ENCODE measurements at places on chromosomes 16 and 17. TPM values are rescaled to one million over a fixed set of nuclear protein-coding genes. Genes with fewer than 3 reads are reported as not detected.
A peak's percentile ranks its signal among the peaks of the same experiment; 100 is the strongest.

- no peaks in the 10 kb centered on the region for H3K4me1 ChIP-seq
- H3K27me3 ChIP-seq = peaks cover 17% of the 10 kb centered on the region
- H3K36me3 ChIP-seq = no peaks in the 10 kb centered on the region
- no peak overlapping the region for H3K4me3 ChIP-seq
Measured at GRCh38 chr17:63967953-63968352, 4.8 kb downstream of the SCN4A start.

- H3K27me3 ChIP-seq = peaks cover 83% of the 10 kb centered on the region
- H3K4me1 ChIP-seq = no peaks in the 10 kb centered on the region
- peak overlapping the region; percentile 87 for H3K4me3 ChIP-seq
- DNase-seq = peak; percentile 79
- H3K36me3 ChIP-seq = no peaks in the 10 kb centered on the region
Measured at GRCh38 chr17:45782889-45783592, 1.1 kb upstream of the CRHR1 start.

OR3A2 gene
- not detected for total RNA-seq

- H3K4me1 ChIP-seq = peaks cover 24% of the 10 kb centered on the region
- no peak overlapping the region for H3K27ac ChIP-seq
- H3K36me3 ChIP-seq = peaks cover 7% of the 10 kb centered on the region
- H3K27me3 ChIP-seq = peaks cover 3% of the 10 kb centered on the region
Measured at GRCh38 chr17:32488604-32489180, 1.9 kb downstream of the CDK5R1 start.

- DNase-seq = no peak
- peak overlapping the region; percentile 18 for H3K27ac ChIP-seq
- no peak overlapping the region for H3K4me3 ChIP-seq
- H3K27me3 ChIP-seq = no peaks in the 10 kb centered on the region
Measured at GRCh38 chr17:57943645-57944044, 11.6 kb downstream of the CUEDC1 start.

GRCh38 chr16:19033761-19034160, 33.7 kb upstream of the COQ7 start:
- no peak for DNase-seq

ESRP2 gene
- total RNA-seq = 65.6 TPM

DNA sequence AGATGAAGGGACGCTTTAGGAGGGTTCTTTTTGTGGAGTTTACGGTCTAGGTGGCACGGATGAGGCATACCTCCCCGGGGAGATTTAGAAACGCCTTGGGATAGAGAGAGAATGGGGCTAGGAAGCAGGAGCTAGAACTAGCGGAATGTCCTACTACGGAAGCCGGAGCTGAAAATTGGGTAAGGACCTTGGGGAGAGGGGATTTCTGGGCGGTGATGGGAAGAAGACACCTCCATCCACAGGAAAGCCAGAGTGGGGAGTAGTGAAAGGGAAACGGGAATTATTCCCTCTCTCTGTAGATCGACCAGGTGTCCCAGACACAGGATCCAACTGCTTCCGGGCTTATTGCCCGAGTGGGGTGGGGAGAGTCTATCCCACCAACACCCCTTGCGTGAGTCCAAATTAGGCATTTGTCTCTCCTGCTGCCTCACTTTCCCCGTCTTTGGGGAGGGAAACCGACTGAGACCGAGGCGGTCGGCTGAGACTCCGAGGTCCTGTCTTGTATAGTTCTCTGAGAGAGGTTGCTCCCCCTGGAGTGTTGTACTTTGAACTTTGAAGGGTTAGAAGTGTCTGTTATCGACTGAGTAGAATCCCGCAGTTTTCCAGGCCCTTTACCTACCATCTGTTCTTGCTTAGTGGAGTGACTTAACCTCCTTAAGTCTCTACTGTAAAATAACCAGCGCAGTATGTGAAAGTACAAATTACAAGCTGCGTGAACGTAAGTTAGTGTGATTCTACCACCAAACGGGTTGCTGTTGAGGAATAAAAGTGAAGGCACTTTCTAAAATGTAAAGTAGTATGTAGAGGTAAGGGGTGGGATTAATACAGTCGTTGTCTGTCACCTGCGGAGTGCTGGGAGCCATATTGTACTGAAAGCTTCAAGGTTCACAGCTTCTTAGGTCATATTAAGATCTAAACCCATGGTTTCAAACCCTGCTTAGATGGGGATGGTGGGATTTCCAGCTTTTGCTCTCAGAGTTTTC, 1.0 kb downstream of the RSPRY1 start:
- H3K4me3 ChIP-seq = peak overlapping the region; percentile 99
- H3K4me1 ChIP-seq = peaks cover 33% of the 10 kb centered on the region
- H3K36me3 ChIP-seq = no peaks in the 10 kb centered on the region

- peak; percentile 75 for DNase-seq
- no peaks in the 10 kb centered on the region for H3K27me3 ChIP-seq
- H3K27ac ChIP-seq = peak overlapping the region; percentile 76
- peaks cover 37% of the 10 kb centered on the region for H3K4me1 ChIP-seq
- H3K36me3 ChIP-seq = peaks cover 13% of the 10 kb centered on the region
Measured at GRCh38 chr16:67029254-67030096, 526 bp downstream of the CBFB start.

OR3A3 gene
- not detected for total RNA-seq

GRCh38 chr17:37068266-37068665, 119.5 kb downstream of the AATF start:
- peaks cover 12% of the 10 kb centered on the region for H3K4me1 ChIP-seq
- no peak for DNase-seq
- H3K4me3 ChIP-seq = no peak overlapping the region
- H3K36me3 ChIP-seq = no peaks in the 10 kb centered on the region
- no peak overlapping the region for H3K27ac ChIP-seq

CD300A gene
- not detected for total RNA-seq

DNA sequence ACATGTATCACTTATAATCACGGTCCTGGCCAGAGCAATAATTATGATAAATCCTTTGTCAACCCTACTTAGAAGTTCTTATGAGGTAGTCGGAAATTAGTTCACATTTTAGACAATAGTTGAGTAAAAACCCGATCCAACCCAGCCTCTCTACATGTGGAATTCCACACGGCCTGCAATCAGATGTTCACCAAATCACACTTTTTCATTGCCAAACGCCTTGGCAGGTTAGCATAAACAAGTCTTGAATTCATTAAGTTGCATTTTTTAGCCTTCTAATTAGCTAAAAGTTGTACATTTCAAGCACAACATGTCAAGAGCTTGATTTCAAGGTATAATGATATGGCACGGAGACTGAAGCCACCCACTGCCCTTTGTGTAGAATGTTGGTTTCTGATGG, 65.3 kb downstream of the FOXL1 start:
- H3K36me3 ChIP-seq = no peaks in the 10 kb centered on the region
- no peak overlapping the region for H3K4me3 ChIP-seq
- peaks cover 21% of the 10 kb centered on the region for H3K27me3 ChIP-seq
- H3K4me1 ChIP-seq = peaks cover 9% of the 10 kb centered on the region

DNA sequence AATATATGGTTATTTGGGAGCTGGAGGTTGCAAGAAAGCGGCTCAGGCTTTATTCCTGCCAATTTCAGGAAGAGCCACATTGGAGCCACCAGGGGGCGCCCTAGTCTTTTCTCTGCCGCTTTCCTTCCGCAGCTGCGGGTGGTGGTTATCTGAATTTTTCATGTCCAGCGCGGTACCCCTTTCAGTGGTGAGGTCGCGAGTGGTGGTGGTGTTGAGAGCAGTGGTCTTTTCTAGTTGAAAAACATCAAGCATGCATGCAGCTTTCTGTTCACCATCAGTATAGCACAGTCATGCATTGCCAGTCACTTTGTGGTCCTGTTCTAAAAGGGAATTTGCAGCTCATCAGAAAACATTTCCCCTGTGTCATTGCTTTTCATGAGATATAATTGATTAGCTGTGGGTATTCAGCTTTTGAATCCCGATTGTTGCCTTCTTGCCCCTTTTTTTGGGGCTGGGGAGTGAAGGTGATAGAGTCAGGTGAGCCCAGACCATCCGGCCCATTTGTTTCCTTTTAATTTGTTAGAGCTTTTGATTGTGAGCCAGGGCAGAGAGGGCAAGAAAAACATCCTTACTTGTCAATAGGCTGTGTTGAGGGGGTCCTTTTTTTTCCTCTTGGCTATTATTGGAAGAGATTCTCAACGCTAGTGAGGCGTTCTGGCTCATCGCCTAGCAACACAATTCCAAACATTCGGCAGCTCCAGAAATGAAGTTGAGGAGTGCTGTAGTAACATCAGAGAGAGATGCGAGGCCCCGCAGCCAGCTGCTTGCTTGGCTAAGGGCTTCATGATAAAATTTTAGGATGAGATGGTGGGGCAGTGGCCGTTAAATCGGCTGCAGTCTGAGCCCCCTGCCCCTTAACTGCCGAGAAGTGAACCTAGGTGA, 119.0 kb downstream of the SNX29 start:
- peak overlapping the region; percentile 42 for H3K4me3 ChIP-seq
- no peak for DNase-seq
- H3K4me1 ChIP-seq = peaks cover 55% of the 10 kb centered on the region
- no peak overlapping the region for H3K27ac ChIP-seq
- peaks cover 3% of the 10 kb centered on the region for H3K36me3 ChIP-seq

ZNF276 gene
- 21.1 TPM for total RNA-seq

GRCh38 chr17:77388384-77389306, 247.9 kb downstream of the SEC14L1 start:
- DNase-seq = no peak
- H3K27ac ChIP-seq = peak overlapping the region; percentile 82
- peaks cover 70% of the 10 kb centered on the region for H3K4me1 ChIP-seq
- H3K4me3 ChIP-seq = peak overlapping the region; percentile 70
- peaks cover 3% of the 10 kb centered on the region for H3K36me3 ChIP-seq

DNA sequence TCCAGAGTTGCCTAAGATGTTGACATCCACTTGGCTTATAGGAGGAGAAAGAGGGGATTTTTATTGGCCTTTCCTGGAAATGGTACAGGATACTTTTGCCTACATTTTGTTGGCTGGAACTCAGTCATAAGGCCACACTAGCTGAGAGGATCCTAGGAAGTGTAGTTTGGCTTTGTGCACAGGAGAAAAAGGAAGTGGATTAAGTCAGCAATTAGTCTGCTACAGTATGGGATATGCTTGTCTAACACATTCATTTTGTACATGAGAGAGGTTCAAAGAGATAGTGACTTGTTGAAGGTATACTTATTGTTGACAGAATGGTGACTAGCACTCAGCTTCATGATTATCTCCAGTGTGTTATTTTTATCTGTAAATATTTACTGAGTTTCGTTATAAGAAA, 10.3 kb downstream of the UTP18 start:
- no peak for DNase-seq
- H3K4me1 ChIP-seq = no peaks in the 10 kb centered on the region
- no peaks in the 10 kb centered on the region for H3K27me3 ChIP-seq
- H3K27ac ChIP-seq = no peak overlapping the region
- H3K4me3 ChIP-seq = no peak overlapping the region

TEX19 gene
- total RNA-seq = 0.14 TPM

TANGO6 gene
- 13.0 TPM for total RNA-seq

MYO15A gene
- total RNA-seq = 1.8 TPM

DNA sequence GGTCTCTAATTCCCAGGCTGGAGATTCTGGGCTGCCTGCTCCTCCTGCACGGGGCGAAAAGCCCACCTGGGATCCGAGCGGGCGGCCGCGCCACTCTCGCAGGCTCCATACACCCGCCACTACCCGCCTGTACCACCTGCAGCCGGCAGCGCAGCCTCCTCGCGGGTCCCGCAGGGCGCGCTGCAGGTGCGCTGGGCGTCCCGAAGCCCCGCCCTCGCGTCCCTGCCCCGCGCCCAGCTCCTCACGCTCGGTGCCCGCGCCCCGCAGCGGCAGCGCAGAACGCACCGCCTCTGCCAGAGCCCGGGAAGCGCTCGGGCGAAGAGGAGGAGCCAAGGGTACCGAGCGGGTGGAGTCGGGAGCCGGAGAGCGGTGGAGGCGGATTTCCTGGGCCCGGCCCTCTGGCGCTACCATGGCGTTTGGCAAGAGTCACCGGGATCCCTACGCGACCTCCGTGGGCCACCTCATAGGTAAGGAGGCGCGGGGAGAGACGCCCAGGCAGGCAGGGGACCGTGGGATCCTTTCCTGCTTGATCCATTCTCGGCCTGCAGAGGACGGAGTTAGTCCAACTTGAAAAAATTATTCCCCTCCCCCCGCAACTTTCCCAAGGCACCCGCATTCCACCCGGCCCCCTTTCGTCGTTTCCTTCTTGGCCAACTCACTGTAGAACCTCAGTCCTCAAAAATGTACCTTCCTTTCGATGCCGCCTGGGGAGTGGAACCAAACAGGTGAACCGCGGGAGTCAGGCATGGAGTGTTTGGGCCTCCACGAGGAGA, at the start of gene TOM1L1:
TSS of gene TOM1L1 (plus strand) at position 396 of the 773 bp plus-strand sequence. CDS start at position 410, 14 bp downstream.
- peaks cover 15% of the 10 kb centered on the region for H3K27me3 ChIP-seq
- DNase-seq = peak; percentile 83
- H3K36me3 ChIP-seq = peaks cover 4% of the 10 kb centered on the region

- peaks cover 4% of the 10 kb centered on the region for H3K4me1 ChIP-seq
- no peak overlapping the region for H3K4me3 ChIP-seq
- H3K36me3 ChIP-seq = no peaks in the 10 kb centered on the region
- DNase-seq = no peak
- H3K27ac ChIP-seq = no peak overlapping the region
Measured at GRCh38 chr16:73697336-73697735, 599.3 kb upstream of the PSMD7 start.

GRCh38 chr16:11180489-11180888, 75.5 kb downstream of the SOCS1 start:
- peak overlapping the region; percentile 31 for H3K27ac ChIP-seq
- H3K4me1 ChIP-seq = peaks cover 16% of the 10 kb centered on the region
- H3K27me3 ChIP-seq = no peaks in the 10 kb centered on the region
- H3K36me3 ChIP-seq = peaks cover 9% of the 10 kb centered on the region

OR1F1 gene
- not detected for total RNA-seq

GRCh38 chr16:22014271-22014873, 6.5 kb downstream of the MOSMO start:
- H3K36me3 ChIP-seq = peaks cover 4% of the 10 kb centered on the region
- no peak overlapping the region for H3K4me3 ChIP-seq
- DNase-seq = no peak
- peaks cover 16% of the 10 kb centered on the region for H3K4me1 ChIP-seq

PSMC3IP gene
- 10.6 TPM for total RNA-seq

GRCh38 chr17:64707050-64707591, 45.0 kb upstream of the SMURF2 start:
- DNase-seq = no peak
- H3K4me1 ChIP-seq = peaks cover 4% of the 10 kb centered on the region
- no peak overlapping the region for H3K4me3 ChIP-seq
- peaks cover 4% of the 10 kb centered on the region for H3K27me3 ChIP-seq
- no peaks in the 10 kb centered on the region for H3K36me3 ChIP-seq
- no peak overlapping the region for H3K27ac ChIP-seq

- H3K36me3 ChIP-seq = no peaks in the 10 kb centered on the region
- no peak overlapping the region for H3K4me3 ChIP-seq
- H3K27ac ChIP-seq = no peak overlapping the region
Measured at GRCh38 chr16:85279825-85280545, 167.7 kb upstream of the CIBAR2 start.

ST6GALNAC1 gene
- total RNA-seq = 10.3 TPM

CCR7 gene
- not detected for total RNA-seq

- H3K4me3 ChIP-seq = peak overlapping the region; percentile 100
- peaks cover 4% of the 10 kb centered on the region for H3K36me3 ChIP-seq
- peaks cover 7% of the 10 kb centered on the region for H3K4me1 ChIP-seq
- peak overlapping the region; percentile 100 for H3K27ac ChIP-seq
Measured at GRCh38 chr16:30697264-30698138, 1.5 kb upstream of the SRCAP start.

TOB1 gene
- total RNA-seq = 54.9 TPM

ABI3 gene
- 0.31 TPM for total RNA-seq

IFI35 gene
- 6.6 TPM for total RNA-seq

- DNase-seq = no peak
- no peak overlapping the region for H3K4me3 ChIP-seq
- H3K27ac ChIP-seq = no peak overlapping the region
- no peaks in the 10 kb centered on the region for H3K4me1 ChIP-seq
- H3K27me3 ChIP-seq = no peaks in the 10 kb centered on the region
Measured at GRCh38 chr16:80976946-80977345, 29.7 kb downstream of the CMC2 start.

ZNF423 gene
- total RNA-seq = 72.6 TPM

PGAP6 gene
- 56.0 TPM for total RNA-seq

TAT gene
- total RNA-seq = 0.14 TPM

All from type B pancreatic cell (in vitro differentiated cells).